Hematopoietic multipotent progenitor cell (in vitro differentiated cells): ENCODE measurements at places on chromosomes 5 and 9.

DNA sequence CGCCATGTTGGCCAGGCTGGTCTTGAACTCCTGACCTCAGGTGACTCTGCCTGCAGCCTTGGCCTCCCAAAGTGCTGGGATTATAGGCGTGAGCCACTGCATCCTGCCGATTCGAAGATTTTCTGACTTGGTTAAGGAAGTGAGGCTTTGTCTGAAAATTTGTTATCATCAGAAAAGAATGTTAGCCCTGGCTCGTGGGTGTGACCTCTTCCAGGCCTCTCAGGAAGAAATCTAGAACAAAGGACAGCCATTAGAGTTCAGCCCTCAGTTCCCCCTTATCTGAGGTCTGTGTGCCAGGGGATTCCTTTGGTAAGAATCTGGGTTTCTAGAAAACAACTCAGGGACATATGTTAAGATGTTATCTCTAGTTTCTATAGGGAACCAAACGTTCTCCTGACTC, 6.2 kb downstream of the OR2S2 start:
- DNase-seq = no peak

- DNase-seq = no peak
Measured at GRCh38 chr9:95509851-95510708, 6.7 kb downstream of the PTCH1 start.

GRCh38 chr5:141651728-141652105, 499 bp upstream of the FCHSD1 start:
- no peak for DNase-seq

DNA sequence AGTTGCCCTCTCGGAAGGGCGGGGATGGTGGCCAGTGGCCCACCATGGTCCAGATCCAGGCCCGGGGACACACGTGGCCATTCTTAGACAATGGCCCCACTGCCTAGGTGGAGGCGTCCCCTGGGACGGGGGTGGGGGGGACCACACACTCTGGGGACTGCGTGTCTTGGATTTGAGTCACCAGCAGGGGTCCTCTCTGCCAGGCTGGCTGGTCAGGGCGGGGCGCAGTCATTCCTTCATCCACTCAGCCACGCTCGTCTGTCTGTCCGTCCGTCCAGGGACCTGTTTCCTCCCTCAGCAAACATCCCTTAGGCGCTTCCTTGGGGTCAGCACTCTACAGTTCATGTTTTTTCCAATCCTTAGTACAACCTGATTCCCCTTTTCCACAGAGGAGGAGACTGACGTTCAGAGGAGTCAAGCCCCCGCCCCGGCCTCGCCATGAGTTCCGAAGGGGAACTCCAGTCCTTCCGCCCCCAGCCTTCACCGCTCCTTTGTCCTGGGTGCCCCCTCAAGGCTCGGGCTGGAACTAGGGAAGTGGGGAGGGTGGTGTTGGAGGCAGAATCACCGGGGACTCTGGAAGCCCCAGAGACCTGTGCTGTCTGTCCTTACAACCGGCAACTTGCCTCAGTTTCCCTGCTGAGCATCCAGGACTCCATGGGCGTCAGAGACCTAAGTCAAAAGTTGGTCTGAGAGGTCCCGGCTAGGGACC, 276.6 kb upstream of the MVB12B start:
- no peak for DNase-seq

- no peak for DNase-seq
Measured at GRCh38 chr9:113907282-113907681, 31.2 kb downstream of the ZNF618 start.

DNA sequence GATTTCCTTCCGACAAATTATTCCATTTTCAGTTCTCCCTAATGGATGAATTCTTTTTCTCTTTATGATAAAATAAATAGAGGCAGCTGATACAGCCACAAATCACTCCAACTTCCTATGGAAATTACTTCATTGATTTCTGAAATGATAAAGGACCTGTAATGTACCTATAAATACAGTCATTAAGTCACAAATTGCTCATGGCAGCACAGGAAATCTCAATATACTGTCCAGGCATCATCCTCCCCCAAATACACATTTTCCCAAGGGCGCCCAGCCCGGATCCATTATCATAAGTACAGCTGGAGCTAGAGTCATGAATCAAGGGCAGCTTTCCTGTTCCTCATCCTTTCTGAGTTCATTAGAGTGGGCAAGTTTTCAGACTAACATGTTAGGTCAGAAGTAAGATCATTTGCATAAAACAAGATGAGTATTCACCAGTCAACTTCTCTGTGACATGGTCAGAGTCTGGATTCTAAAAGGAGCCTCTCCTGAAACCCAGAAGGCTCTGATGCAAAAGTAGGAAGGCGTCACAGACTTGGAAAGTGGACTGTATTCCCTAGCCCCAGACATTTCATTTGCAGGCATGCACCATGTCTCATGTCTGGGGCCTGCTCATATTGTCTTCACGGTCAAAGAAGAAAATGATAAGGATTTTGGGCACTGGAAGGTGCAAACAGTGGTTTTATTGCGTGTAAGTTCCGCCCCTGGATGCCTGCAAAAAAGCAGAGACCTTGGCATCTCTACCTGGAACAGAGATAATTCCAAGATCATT, 383.2 kb downstream of the PLK2 start:
- no peak for DNase-seq

- no peak for DNase-seq
Measured at GRCh38 chr5:64682608-64683007, 7.7 kb upstream of the SHISAL2B start.

DNA sequence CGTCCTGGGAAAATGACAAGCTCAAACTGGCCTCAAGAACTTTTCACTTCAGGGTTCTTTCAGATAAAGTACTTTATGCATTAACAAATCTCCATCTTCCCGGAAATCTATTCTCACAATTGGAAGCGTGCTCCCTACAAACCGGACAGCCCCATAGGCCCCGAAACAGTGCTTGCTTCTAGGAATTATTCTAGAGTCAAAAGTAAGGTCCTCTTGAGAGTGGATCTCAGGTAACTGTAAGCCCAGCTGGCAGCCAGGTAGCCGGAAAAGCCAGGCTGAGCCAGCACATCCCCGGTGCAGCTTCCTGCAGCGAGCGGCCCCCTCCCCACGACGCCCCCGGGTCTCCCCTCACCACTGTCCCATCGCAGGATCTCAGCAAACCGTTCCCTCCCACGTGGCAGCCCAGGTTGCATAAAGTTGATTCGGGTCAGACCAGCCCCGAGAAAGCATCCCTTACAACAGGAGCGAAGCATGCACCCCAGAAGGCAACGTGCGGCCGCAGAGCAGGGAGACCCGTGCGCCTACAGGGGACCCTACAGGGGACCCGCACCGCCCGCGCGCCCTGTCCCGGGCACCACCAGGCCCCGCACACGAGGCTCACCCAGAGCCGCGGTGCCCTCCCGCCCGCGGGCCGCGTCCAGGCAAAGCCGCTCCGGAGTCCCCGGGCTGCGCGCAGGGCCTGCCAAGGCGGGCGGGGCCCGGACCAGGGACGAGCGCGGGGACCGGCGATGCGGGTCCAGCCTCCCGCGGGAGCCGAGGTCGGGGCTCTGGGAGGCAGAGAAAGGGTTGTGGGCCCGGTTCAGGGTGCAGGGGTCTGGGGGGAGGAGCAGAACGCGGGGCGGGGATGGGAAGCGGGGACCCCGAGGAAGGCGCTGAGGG, 920 bp downstream of the LPCAT1 start:
- DNase-seq = no peak

DNA sequence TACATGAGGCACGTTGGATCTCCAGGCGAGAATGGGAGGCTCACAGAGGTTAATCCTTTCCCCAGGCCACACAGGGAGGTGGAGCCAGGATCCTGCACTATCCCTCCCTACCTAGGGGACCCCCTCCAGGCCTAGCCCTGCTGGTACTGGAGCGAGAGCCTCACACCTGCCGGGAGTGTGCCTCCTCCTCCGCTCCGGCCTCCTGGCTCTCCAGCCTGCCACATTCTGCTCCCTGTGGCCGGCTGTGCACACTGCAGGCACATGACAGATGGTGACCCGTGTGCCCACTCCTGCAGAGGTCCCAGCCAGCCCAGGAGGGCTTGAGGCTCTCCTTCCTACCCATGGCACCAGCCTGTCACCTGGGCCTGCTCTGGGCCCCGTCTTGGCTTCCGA, 93.4 kb downstream of the RXRA start:
- DNase-seq = no peak

DNA sequence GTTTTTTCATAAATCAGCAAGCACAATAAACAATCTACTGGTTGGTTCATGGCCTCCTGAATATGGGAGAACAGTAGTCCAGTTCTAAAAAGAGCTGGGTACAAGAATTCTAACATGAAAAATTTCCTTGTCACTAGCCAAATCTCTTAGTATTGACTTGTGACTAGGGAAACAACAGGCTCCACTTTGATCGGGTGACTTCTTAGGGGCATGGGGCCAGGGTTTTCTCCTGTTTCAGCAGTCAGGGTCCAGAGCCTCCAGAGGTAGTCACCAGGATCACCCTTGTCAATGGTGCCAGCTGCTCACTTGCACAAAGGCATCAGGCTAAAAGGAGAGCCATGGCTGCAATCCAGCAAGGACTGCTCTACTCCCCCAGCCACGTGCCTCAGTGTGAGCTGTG, 38.1 kb downstream of the LPAR1 start:
- no peak for DNase-seq

GRCh38 chr9:114720086-114720676, 38.2 kb upstream of the TEX48 start:
- DNase-seq = no peak

GRCh38 chr9:121278477-121279261, 10.7 kb downstream of the GSN start:
- peak; percentile 69 for DNase-seq

DNA sequence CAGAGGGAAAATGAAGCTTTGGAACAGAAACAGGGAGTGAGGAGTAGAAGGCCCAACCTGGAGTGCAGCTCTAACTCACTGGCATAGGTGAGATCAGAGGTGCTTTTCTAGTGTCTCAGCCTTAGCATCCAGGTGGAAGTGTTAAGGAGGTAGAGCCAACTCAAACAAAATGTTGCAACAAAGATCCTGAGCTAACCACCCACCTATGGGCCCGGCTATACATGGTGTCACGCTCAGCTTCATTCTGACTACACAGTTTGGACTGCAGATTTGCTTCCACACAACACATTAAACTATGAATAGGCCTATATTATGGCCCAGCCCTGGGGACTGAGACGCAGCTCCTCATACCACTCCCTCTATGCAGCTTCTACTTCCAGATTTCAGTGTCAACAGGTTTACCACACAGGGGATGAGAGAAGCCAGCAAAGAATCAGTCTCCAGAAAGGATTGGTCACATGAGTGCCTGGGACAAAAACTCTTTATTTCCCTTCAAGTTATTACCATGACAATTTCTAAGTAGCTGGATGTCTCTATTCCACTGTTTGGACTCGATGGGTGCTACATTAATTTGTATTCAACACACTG, 9.0 kb downstream of the C5orf63 start:
- no peak for DNase-seq

- no peak for DNase-seq
Measured at GRCh38 chr5:137304226-137304874, 194.8 kb downstream of the SPOCK1 start.

- DNase-seq = no peak
Measured at GRCh38 chr5:178624631-178625546, 2.0 kb downstream of the CLK4 start.
